Stromal cell of bone marrow (primary cell): ENCODE measurements at places on chromosomes 11 and 22.

GRCh38 chr11:13594044-13594443 is 74.4 kb upstream of the FAR1 start:
- DNase-seq = no peak

DNA sequence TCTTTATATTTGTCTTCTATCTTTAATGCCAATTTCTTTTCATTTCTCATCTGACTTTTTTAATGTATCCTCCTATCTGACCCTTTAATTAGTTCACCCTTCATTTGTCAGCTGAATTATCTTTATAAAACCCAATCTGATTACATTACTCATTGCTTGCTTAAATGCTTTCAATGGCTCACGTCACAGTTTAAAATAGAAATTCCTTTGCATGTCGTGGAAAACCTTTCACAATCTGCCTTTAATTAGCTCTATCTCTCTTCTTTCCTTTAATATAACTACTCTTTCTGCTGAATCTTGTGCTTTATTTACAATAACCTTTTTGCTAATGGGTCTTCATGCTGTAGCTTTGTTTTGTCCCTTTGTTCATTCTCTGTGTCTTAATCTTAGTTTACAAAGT is 125.7 kb downstream of the DYNC2H1 start:
- no peak for DNase-seq

DNA sequence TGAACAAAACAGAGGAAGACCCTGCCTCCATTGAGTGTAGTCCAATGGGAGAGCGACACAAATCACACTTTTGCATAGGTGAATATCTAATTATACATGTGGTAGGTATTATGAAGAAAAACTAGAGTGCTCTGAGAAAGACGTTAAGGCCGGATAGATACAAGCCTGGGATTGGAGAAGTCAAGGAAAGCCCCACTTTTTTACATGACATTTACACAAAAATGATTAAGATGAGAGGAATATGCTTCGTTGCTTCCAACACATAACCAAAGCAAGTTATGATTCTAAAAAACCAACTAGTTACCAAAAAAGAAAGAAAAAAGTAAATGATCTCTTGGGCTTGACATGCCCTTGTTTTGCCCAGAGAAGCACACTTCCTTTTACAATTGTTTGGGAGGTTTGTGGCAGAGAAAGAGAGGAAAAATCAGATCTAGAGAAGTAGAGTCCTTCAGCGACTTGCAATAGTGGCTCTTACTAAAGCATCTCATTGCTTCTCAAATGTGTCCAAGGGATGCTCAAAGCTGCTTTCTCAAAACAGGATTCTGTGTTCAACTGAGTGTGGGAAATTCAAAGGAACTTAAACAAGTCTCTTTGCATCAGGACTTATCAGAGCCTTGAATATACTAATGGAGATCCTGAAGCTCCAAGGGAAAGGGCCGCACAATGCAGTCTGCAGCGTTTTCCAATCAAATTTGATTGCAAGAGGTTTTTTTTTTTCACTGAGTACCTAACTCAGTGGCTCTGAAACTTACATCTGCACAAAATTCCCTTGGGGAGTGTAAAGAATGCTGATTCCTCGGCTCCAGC is 38.8 kb downstream of the FLI1 start:
- DNase-seq = no peak

GRCh38 chr11:76361374-76361773 is 19.6 kb downstream of the THAP12 start:
- peak; percentile 29 for DNase-seq

DNA sequence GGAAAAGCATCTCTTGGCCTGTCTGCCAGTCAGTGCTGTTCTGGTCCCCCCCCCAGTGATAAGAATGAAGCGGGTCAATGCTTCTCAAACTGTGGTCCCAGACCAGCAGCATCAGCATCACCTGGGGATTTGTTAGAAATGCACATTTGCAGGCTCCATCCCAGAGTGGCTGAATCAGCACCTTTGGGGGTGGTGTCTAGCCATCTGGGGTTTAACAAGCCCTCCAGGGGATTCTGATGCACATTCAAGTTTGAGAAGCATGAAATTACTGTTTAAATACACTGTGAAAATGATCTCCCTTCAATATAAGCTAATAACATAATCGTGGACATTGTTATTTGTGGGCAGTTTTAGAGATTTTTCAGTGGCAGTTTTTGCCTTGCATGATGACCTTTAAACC is 133.5 kb downstream of the MYO18B start:
- DNase-seq = no peak

GRCh38 chr11:31397239-31397834 is 27.7 kb downstream of the DNAJC24 start:
- DNase-seq = no peak

DNA sequence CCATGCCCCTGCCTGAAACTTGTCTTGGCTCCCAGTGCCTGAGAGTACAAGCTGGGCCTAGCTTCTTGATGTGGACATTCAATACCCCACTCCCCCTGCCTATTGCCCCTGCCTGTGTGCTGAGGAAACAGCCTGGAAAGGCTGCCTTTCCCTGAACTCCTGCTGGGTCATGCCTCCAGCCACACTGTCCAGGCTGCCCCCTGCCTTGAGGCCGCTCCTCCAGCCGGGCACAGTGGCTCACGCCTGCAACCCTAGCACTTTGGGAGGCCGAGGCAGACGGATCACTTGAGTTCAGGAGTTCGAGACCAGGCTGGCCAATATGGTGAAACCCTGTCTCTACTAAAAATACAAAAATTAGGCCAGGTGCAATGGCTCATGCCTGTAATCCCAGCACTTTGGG is 10.1 kb downstream of the CCS start:
- DNase-seq = no peak

DNA sequence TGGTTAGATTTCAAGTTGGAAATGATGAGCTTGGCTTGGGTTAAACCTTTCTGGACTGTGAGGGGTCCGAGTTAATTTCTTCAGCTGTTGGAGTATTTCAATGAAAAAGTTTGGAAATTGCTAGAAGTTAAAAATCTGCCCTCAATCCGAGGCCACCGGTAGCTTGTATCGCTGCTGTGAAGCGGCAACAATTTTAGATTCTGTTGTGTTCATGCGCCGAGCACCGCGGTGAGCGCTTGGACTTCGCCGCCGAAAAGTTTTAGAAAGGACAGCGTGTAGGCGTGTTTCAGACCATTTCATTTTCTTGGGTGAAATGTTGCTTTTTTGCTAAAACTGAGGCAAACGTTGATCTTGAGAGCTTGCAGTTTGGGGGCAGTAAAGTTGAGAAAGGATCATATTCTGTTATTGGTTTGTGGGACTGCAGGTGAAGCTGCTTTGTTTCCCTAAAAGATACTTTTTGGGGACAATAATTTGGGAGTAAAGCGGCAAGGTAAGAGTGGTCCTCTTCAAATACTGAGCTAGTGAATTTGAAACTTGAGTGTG is 928 bp downstream of the FBXO7 start:
- no peak for DNase-seq

DNA sequence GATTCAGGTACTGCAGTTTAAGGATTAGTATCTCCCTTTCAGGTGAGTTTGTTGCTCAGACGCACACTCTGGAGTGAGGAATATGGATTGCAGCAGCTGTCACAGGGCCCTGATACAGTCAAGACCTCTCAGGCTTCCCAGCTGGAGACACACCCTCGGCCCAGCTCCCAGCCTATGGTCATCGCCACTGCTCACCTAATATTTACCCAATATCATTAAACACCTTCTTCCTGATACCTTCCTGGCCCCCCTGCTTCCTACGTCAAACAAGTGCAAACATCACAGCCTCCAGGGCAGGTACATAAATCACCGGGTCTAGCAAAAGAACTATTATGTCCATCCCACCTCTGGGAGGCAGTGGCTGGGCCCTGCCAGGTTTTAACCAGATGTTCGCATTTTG is 213.3 kb downstream of the MN1 start:
- no peak for DNase-seq

DNA sequence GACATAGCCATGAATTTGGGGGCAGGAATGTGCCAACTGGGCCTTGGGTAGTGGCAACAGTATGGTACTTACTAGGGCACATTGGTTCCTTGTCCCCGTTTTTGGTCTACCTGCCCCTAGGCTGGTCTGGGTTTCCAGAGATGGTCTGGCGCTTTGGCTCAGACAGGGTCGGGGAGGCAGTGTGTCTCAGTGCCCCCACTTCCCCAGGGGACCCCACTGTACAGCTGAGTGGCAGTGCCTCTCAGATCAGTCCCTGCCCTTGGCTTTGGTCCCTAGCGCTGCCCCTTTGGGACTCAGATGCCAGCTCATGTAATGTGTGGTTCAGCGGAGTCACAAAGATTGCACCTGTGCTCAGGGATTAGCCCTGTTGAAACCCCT is 3.3 kb downstream of the RIC8A start:
- DNase-seq = no peak

DNA sequence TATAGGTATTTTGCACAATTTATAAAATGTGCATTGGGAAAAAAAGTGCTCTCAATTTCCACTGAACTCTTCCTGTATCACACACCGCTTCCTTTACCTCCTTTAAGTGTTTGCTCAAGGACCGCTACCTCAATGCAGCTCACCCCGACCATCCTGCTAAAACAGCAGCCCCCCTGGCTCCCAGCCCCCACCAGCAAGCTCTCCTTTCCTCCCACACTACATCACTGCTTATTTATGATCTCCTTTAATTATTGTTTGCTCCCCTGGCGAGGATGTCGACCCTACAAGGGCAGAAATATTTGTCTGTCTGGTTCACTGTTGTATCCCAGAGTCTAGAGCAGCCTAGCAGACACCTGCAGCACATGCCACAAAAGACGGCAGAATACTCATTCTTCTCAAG is 10.0 kb downstream of the SHANK2 start:
- DNase-seq = no peak

- DNase-seq = no peak
These were observed 12.7 kb upstream of the MIEF1 start for GRCh38 chr22:39489094-39490068.

- peak; percentile 93 for DNase-seq
These were observed 22.7 kb downstream of the BTBD10 start for GRCh38 chr11:13440100-13440855.

DNA sequence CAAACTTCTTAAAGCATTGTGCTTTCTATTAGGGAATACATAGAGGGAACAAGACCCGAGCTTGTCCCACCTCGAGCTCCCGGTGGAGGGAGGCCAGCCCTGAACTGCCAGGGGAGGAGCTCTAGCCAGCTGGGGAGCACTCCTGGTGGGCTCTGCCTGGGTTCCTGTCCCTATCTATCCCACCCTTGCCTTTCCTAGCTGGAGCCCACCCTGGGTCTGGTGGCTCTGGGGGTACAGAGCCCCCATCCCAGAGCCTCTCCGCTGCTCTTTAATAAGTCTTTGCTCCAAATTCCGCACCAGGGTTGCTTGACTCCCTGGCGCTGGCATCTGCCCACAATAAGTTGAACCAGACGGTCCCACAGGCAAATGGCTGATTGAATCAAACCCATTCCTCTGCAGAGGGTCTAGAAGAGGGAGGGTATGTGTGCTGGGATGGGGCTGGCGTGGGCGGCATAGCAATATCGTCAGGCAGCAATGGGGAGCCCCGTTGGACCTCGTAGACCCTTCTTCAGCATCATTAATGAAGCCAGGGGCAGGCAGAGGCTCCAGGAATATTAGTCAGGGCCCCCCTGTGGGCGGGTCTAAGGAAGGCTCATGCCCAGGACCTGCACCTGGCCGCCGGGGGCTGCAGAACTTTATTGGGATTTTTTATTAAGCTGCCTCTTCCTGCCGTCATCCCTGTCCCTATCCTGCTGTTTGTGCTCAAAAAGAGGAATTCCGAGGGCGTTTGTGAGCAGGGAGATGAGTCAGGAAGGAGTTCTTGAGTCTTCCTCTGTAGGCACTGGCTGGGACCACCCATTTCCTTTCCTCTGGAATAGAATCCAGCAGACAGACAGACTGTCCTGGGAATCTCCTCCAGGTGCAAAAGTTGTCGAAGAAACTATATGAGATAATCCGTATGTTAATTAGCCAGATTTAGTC is 38.5 kb upstream of the RIC3 start:
- no peak for DNase-seq

- no peak for DNase-seq
These were observed 21.7 kb downstream of the GRAMD4 start for GRCh38 chr22:46641811-46642266.

DNA sequence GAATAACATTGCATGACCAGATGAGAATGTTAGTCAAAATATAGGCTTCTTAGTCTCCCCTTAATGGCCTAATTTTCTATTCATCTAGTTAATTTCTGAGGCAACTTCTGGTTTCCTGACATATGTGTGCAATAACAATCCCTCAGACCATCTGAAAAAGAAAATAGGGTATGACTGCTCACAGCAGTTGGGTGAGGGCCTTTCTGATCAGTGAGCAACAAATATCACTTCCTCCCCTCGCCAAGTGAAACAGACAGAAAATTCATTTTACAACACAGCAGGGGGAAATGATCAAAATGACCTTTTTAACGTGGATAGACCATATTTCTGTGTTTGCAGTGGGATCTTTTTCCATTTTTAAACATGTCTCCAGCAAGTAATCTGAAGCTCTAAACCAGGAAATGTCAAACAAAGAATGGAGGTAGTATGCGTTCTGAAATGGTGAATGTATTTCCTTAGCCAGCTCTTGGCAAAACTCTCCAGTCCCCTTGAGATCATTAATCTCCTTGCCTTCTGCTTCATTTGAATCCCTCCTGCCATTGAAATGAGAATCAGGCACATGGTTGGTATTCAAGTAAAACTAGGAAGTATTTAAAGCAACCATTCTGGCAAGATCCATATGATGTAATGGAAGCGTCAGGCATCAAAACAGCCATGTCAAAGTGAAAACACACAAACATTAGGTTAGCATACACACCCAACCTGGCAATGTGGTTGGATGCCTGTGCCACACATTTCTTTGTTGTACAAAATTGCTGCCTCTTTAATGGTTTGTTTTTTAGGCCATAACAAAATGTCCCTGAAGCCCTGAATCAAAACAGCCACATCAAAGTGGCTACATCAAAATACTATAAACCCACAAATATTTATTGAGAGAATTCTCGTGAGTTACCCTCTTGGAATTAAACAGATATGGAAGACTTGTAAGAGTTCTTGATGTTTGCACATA is 100.1 kb downstream of the SLC1A2 start:
- DNase-seq = no peak

GRCh38 chr11:114265122-114265878 is 30.9 kb upstream of the NNMT start:
- DNase-seq = no peak

GRCh38 chr11:4418403-4418802 is 24.9 kb upstream of the TRIM21 start:
- no peak for DNase-seq

GRCh38 chr11:73990730-73991129 is 8.1 kb upstream of the UCP2 start:
- DNase-seq = no peak

GRCh38 chr22:49664371-49664881 is 163.2 kb downstream of the BRD1 start:
- DNase-seq = no peak

GRCh38 chr11:114440971-114441763 is 1.9 kb downstream of the REXO2 start:
- no peak for DNase-seq

- no peak for DNase-seq
These were observed 19.1 kb downstream of the MUC6 start for GRCh38 chr11:1017269-1018005.
